Skin of body (tissue), 3 donors: ENCODE measurements at places on chromosomes 12 and 14.

- no peak for DNase-seq
Measured at GRCh38 chr14:79961197-79961596, 250.1 kb downstream of the DIO2 start.

- no peak for DNase-seq
Measured at GRCh38 chr14:103071544-103072251, 12.3 kb upstream of the LBHD2 start.

GRCh38 chr12:39103552-39104165 lies 198.3 kb upstream of the CPNE8 start:
- DNase-seq, result peak; percentile 65

DNA sequence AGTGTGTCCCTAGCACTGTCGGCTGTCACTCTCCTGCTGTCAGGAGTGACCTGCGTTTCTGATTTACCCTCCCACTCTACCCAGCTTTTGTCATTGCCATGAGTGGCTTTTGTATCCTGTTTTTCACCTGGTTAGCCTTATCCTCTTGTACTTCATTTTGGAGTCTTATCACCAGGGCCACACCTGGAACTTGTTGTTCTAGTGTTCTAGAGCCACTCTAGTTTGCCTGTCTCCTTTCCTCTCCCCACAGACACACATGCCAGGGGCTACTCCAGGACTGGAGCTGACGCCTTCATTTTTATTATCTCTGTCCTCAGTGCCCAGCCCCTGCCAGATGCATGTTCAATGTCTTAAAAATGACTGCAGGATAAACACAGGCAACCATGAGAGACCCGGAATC lies 34.2 kb downstream of the ZC3H14 start:
- no peak for DNase-seq

DNA sequence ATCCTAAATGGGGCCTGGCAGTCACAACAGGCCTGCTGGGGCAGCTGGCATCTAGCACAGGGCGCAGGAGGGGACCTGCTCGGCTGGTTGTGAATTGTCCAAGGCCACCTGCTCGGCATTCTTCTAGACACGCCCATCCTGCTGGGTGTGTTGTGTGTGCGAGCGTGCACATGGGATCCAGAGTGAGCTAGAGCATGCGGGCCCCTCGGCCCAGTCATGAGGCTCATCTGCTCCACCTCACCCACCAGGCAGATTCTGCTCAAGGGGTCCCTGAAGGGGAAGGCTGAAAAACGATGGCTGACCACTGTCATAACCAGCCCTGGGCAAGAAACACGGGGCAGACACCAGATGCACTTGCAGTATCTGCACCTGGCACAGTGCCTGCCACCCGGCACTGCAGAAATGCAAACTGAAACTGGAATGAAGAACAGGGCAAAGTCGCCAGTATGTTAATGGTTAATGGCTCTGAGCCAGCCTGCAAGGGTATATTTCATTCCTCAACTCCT lies 31.8 kb downstream of the MAX start:
- no peak for DNase-seq

- no peak for DNase-seq
Measured at GRCh38 chr14:101721951-101722661, 39.4 kb upstream of the PPP2R5C start.

- DNase-seq, result no peak
Measured at GRCh38 chr14:101355284-101355683, 206.0 kb upstream of the DIO3 start.

GRCh38 chr14:101884934-101885576 lies 79.3 kb upstream of the DYNC1H1 start:
- no peak for DNase-seq

DNA sequence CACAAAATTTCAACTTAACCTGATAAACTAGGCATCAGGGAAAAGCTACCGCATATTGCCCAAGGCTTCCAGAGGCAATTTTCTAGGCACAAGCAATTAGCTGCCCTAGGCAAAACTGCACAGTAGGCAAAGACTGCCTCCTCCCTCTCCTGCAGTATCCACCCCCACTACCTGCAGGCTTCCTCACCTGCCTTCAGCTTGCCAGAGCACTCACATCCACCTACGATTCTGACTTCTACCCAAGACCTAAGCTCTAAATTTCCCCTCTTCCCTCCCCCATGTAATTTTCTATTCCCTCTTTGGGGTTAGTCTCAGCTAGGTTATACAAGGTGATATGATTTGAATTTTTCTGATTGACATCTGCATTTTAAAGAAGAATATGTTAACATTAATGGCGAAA lies 21.9 kb upstream of the CCDC196 start:
- no peak for DNase-seq

GRCh38 chr12:52751795-52752194 lies 25.4 kb downstream of the KRT76 start:
- no peak for DNase-seq

DNA sequence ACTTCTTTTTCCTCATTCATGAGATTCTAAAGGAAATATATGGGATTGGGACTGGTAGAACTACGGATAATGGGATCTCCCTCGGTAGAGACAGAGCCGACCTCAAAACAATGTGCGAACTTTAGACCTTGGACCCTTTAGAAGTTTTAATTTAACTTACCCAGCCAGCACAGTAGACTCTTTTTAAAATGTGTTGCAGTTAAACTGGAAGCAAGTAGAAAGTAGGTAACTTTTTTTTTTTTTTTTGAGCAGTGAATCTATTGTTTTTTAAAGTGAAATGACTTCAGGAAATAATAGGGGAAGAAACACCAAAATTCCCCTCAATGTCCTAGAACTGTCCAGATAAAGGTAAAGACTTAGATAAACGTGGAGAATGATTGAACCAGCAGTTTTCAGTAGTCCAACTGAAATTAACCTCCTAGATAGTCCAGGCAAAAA lies 1.1 kb upstream of the ATXN2 start:
- no peak for DNase-seq

DNA sequence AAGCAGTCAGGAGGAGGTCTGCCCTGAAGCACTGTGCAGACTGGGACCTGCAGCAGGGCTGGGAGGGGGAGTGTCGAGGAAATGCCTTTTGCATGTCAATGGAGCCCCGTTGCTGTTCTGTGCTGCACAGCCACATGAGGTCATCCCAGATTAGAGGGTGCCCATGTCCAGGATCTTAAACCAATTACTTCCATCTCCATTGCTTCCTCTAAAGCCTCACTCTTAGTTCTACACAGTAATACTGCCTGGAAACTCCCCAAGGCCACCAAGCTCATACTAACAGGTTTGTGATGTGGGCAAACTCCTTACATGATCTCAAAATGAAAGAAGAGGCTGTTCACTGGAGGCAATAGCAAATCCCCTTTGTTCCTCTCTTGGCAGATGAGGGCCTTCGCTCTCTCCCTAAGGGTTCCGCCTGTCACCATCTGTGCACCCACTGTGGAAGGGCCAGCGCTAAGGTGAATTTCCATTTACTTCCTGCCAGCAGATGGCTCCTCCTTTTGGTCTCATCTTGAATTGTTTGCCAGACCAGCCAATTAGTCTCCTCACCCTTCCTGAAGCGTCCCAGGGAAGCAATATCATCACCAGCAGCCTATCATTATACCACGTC lies 35.4 kb upstream of the LTA4H start:
- no peak for DNase-seq

- no peak for DNase-seq
Measured at GRCh38 chr14:57834961-57835360, 30.9 kb downstream of the SLC35F4 start.

DNA sequence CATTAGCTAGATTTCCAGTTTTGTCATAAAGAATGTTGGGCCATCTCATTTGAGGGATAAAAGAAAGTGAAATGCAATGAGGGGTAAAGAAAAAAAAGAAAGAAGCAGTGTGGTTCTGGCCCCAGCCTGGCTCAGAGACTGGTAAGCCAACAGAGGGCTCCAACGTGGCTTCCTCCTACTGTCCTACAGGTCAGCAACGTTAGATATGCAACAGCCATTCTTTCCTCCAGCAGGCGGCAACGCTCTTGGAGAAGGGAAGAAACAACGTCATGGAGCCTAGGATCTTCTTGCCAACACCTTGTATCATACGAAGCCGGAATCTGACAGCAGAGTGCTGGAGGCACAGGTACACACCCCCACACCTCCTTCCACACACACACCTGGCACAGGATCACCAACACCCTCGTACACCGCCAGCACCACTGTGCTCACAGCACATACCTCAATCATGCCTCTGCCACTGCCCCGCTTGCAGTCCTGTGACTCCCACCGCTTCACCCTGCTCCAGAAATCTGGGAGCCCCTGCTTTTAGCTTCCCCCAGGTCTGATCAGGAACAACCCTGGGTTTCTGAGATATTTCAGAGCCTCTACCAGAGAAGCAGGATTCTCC lies 102.8 kb downstream of the RPAP3 start:
- no peak for DNase-seq

GRCh38 chr12:47746523-47746922 lies 12.2 kb downstream of the RAPGEF3 start:
- DNase-seq, result no peak

- no peak for DNase-seq
Measured at GRCh38 chr14:21440859-21441258, 15.1 kb downstream of the CHD8 start.

GRCh38 chr14:75549169-75549568 lies 26.9 kb downstream of the BATF start:
- DNase-seq, result no peak

DNA sequence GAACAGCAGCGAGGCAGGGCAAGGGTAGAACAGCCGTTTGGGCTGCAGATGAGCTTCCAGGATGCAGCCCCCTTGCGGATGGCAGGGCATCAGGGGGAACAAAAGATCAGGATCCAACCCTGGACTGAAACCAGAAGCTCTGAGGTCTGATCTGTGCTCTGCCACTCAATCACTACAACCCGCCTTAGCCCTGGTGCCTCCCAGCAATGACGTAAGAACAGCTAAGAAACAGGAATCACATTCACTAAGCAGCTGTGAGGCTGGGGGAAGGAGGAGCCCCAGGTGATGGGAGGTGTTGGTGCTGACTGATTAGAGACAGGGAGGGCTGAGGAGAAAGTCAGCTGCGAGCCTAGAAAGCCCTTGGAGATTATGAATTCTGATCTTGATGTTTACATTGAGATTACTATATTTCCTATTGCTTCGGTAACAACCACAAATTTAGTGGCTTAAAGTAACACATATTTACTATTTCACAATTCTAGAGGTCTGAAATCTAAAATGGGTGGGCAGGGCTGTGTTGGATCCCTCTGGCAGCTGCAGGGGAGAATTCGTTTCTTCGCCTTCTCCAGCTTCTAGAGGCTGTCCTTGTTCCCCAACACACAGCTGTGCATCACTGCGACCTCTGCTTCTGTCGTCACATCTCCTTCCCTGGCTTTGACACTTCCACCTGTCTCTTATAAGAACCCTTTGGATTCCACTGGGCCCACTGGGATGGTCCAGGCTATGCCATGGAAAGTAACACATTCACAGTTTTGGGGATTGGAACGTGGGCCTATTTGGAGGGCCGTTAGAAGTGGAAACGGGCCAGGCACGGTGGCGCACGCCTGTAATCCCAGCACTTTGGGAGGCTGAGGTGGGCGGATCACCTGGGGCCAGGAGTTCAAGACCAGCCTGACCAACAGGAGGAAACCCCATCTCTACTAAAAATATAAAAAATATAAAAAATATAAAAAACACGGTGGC lies 6.1 kb upstream of the CD9 start:
- DNase-seq, result no peak

- DNase-seq, result no peak
Measured at GRCh38 chr12:26279908-26280307, 84.5 kb downstream of the SSPN start.
